Right cardiac atrium (tissue), 5 donors: ENCODE measurements at places on chromosomes 11 and 22. TPM values are rescaled to one million over a fixed set of nuclear protein-coding genes. Genes with fewer than 3 reads are reported as not detected.

The SAA1 gene
- 106 TPM for polyA plus RNA-seq

The MS4A7 gene
- polyA plus RNA-seq, result 6.6 TPM

The TLCD5 gene
- polyA plus RNA-seq, result 7.5 TPM

The DDX25 gene
- polyA plus RNA-seq, result 0.05 TPM

The C2CD2L gene
- polyA plus RNA-seq, result 9.2 TPM
